Islet precursor cell (in vitro differentiated cells): ENCODE measurements at places on chromosomes 1 and 21.

DNA sequence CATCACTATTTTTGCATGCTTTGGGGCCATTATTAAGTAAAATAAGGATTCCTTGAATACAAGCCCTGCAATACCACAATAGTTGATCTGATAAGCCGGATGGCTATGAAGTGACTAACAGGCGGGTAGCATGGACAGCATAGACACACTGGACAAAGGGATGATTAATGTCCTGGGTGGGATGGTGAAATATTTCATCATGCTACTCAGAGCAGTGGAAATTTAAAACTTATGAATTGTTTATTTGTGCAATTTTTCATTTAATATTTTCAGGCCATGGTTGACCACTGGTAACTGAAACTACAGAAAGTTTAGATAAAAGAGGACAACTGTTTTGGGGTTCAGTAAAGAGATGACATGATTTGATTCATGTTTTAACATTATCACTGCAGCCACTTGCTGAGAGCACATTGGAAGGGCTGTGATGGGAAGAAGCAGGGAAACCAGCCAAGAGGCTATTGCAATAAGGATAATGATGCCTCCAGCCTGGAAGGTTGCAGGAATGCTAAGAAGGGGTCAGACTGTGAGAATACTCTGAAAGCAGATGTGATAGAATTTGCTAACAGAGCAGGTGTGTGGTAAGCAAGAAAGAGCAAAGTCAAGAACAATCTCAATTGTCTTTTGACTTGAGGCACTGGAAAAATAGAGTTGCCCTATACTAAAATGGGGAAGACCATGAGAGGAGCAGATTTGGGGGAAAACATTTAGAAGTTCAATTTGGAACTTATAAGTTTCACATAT is 62.5 kb upstream of the TNFSF4 start:
- peak; percentile 54 for DNase-seq

DNA sequence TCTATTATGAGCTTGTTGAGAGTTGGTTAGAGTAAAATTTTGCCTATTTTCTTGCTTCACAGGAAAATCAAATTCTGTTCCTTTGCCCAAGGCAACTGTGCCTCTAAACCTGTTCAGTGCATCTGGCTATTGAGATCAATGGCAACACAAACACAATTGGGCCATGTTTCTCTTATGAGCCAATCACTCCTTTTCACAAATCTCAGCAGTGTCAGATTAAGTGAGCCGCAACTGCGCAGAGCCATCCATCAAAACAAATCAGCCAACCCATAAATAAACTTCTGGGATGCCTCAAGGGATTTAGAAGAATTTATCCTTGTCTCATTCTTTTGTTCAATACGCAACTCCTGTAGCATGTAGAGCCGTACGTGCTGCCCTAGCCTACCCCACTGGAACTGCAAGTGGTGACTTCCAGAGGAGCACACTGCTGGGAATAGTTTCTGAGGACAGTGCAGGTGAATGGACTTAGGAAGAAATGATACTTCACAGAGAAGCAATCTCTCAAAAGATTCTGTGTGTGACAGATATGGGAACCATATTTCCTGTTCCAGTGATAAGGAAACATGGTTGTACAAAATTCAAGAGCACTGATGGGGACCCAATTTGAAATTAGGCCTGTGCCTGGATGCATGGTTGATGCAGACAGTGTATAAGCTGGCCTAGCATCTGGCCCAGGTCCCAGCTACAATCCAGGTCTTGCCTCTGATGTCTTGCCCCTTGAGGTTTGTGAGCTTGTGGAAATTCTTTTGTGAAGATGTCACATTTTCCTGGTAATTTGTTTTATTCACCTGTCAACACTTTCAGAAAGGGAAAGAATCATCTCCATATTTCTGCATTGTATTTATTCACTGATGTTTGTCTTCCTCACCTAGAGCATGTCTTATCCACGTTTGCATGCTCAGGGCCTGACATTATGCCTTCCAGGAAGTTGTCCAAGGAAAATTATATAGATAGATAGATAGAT is 166.2 kb downstream of the URB2 start:
- no peak for DNase-seq

DNA sequence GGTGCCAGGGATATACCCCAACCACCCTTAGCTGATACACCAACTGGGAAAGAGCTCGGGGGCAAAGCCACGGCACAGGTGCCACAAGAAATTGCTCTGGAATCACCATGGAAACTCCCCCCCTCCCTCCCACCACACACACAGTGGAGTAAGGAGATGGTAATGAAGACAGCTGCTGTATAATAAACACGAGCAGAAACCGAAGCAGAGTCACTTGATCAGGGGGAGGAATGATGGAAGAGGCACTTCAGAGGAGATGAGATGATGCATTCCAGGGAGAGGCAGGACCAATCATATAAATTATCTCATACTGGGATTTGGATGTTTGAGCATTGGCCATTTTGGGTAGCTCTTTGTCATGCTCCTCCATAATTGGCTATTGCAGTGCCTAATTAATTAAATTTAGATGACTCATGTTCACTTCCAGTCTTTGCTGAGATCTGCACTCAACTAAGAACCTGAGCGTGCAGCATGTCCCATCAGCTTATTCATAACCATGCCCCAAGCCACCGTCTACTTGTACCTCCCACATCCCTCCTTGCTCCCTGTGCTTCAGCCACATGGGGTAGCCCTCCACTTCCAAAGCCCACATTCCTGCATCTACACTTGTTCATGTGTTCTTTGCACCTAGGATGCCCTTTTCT is 189.5 kb downstream of the ZSCAN20 start:
- no peak for DNase-seq

DNA sequence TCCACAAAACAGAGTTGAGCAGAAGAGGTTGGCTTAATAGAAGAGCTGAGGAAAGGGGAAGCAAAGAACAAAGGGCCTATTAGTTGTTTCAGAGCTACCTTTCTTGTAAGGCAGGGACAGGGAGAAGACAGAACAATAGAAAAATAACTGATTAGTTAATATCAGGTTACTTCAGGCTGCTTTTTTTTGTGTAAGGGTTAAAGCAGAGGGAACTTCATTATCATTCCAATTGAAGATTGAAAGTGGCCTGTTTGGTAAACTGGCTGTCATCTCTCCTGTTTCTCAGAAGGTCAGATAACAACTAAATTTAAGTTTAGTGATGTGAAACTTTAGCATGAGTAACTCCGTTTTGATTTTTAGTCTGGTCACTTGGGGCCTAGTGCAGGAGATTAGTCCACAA is 22.3 kb downstream of the CDC42 start:
- DNase-seq, result no peak

- DNase-seq, result peak; percentile 64
These were observed 2.1 kb upstream of the CD53 start for GRCh38 chr1:110870721-110871388.

DNA sequence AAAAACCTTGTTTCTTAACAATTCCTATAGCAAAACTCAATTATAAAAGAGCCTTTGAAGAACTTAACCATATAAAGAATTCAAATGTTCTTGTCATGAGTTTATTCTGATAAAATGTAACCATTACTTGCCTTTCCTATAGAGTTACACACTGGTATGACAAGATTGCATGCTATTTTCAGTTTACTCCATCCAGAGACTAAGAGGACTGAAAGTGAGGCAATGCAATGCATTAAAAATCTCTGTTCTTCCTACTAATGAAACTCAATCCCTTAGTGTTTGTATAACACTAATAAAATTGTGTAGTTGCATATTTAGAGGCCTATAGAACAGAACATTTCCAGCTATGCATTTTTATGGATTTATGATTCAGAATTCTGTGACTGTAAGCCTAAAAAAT is 88.1 kb downstream of the COP1 start:
- DNase-seq, result no peak

GRCh38 chr1:228180271-228180958 is 14.8 kb downstream of the IBA57 start:
- no peak for DNase-seq

- DNase-seq, result no peak
These were observed 124.7 kb downstream of the TYW3 start for GRCh38 chr1:74857676-74858075.

GRCh38 chr1:62381831-62382657 is 54.8 kb upstream of the USP1 start:
- no peak for DNase-seq

GRCh38 chr1:5099558-5099957 is 445.1 kb downstream of the AJAP1 start:
- peak; percentile 57 for DNase-seq

DNA sequence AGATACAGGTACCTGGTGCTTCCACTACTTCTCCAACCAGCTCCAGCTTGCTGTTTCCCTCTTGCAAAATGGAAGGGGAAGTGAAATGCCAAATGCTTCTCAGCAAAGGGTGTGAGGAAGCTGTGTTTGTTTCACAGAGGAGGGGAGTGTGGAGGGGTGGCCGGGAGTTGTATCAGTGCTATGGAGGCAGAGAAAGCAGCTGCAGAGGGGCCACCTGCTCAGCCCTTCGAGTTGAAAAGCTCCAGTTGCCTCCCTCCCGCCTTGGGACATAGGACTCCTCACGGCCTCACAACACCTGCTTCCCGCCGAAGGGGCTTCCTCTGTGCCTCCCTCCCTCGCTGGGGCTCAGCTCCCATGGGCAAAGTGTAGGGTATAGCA is 12.1 kb upstream of the LINGO4 start:
- no peak for DNase-seq

- DNase-seq, result peak; percentile 54
These were observed 30.4 kb downstream of the CFAP74 start for GRCh38 chr1:1972976-1973715.

DNA sequence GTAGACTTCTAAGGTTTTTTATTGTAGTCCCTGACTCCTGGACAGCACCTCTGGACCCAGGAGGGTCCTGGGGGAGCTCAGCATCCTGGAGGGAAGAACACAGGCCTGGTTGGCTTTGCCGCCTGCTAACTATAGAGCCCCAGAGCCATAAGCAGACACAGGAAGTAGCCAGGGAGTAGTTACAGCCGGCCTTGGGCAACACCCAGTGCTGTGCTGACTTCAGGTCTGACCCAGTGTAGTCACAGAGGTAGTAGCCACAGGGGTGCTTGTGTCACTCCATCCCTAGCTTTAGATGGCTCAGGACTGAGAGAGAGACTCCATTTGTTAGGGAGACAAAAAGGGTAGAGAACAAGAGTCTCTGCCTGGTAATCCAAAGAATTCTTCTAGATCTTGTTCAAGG is 21.9 kb downstream of the MCOLN2 start:
- no peak for DNase-seq

GRCh38 chr1:155300024-155300423 is 1.2 kb downstream of the PKLR start:
- no peak for DNase-seq

GRCh38 chr1:27915082-27915575 is 19.7 kb upstream of the SMPDL3B start:
- no peak for DNase-seq

- no peak for DNase-seq
These were observed 28.8 kb downstream of the PADI6 start for GRCh38 chr1:17400725-17401341.

DNA sequence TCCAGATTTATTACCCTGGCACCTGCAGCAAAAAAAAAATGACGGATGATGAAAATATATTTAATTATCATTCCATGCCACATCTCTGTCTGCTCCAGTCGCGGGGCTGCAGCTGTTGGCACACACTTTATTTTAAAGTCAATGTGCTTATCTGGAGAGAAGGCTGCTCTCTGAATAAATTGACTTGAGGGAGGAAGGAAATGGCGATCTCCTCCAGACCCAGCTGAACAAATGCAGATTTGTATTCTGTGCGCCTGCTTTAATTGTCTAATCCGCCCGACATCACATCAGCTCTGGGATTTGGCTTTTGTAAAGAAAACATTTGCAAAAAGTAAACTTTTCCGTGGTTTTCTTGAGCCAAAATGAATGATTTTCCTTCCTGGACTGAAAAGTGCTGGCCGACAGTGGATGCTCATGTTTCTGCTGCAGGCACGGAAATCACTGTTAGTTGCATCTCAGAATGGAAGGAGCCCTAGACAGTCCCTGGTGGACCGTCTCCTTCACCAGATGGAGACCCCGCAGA is 150.2 kb downstream of the CAMTA1 start:
- DNase-seq, result no peak

DNA sequence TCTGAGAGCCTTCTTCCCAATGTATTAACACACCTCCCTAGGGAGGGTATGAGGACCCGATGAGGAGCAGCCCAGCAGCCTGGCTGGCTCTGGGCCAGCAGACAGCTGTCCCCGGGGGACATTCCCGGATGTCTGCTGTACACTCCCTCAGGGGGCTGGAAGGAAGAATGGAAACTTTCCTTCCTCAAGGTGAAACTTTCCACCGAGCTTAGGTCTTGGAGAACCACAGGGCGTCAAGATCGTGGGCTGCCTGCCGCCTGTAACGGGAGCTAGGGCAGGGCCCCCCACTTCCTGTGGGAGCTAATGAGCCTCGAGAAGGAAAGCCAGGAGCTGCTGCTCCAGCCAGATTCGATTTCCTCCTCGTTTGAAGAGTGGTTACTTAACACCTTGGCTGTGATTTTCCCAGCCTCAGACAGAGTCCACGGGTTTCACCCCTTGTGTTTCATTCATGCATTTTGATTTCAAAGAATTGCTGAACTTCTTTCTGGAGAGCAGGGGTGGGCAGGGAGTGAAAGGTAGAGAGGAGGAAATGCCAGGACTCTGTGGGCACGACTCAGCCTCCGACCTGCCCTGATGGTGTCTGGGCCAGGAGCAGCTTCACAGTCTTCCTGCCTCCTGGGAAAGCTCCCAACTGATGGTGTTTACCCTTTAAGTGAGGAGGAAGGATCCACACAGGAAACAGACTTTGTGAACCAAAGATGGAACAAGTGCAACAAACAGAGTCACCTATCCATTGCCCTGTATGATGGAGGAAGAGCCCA is 29.7 kb downstream of the UBE2T start:
- DNase-seq, result peak; percentile 54

DNA sequence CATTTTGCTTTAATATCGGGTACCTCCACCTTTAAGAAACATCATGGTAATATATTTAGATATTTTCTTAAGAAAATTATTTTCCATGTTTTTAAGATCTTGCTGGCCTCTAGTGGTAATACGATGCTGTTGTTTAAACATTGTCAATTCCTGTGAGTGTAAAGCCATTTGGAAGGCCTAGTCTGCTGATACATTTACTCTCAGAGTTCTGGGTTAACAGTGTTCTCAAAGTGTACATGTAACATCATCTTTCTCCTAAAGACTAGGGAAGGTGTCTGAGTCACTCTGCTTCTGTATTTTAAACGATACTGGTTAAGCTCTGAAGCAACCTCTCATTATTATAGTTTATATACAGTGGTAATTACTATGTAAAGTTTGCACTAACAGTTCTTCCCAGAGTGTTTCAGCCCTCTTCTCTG is 189.1 kb downstream of the RASAL2 start:
- no peak for DNase-seq

DNA sequence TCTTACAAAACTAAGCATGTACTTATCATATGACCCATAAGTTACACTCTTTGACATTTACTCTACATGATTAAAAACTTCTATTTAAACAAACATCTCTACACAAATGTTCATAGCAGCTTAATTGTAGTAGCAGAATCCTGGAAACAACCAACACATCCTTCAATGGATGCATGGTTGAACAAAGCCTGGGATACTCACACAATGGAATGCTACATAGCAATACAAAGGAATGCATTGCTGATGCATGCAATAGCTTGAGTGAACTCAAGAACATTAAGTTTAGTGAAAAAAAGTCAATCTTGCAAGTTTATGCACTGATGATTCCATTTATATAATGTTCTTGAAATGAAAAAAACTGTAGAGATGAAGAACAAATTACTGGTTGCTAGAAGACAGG is 686.9 kb downstream of the LRRIQ3 start:
- no peak for DNase-seq

GRCh38 chr1:160538985-160539651 is 16.1 kb upstream of the SLAMF6 start:
- no peak for DNase-seq

GRCh38 chr21:35525443-35525842 is 476.3 kb upstream of the RUNX1 start:
- DNase-seq, result no peak
